ENCODE measurements at places on chromosomes 13 and 19.

DNA sequence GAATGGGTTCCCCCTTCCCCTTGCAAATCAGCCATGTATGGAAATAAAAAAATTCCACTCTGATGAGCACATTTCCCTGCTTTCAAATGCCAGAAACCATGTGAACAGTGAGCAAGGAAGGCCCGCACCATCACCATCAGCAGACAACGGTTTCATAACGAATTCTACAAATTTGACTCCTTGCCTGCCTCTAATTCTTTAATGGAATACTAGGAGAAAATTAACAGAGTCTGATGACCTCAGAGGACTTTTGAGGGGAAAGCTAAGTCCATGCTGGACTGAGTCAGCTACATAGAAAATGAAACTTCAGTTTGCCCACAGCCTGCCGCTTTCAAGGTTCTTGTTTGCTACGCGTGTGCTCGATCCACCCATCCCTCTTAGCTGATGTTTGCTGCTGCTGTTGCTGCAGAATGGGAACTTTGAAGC, 46.7 kb upstream of the KL start:
- peak; percentile 67 for DNase-seq

DNA sequence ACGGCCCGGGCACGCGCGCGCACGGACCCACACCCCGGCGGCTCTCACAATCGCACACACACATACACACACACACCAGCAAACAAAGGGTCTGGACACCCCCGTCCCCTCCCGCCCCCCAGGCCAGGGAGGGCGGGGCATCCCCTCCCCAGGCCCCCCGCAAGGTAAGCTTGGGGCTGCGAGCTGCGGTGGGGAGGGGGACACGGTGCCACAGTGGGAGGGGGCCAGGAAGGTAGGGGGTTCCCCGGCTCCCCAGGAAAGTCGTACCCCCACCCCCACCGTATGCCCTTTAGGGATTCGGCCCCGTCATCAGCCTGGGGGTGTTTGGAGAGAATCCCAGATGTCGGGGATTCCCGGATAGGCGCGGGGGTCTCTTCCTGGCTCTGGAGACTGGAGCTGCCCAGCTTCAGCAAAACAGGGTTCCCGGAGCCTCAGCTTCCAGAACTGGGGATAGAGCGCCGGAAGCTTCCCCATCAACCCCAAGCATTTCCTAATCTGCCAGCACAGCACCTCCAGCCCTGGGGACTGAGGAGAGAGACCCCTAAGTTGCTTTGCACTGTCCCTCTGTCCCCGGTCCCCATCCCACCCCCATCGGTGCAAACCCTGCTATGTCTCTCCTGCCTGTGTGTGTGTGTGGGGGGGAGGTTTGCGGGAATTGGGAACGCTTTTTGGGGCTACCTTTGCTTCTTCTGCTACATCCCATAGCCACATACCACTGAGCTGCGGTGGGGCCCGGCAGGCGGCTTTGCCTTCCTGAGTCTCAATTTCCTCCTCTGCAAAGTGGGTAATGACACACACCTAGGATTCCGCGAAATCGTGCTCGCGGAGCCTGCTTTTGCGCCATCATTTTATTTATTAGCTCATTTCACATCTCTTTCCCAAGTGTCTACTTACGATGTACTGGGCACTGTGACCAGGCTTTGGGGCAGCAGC, 1.8 kb upstream of the CDC37 start:
- DNase-seq = no peak

DNA sequence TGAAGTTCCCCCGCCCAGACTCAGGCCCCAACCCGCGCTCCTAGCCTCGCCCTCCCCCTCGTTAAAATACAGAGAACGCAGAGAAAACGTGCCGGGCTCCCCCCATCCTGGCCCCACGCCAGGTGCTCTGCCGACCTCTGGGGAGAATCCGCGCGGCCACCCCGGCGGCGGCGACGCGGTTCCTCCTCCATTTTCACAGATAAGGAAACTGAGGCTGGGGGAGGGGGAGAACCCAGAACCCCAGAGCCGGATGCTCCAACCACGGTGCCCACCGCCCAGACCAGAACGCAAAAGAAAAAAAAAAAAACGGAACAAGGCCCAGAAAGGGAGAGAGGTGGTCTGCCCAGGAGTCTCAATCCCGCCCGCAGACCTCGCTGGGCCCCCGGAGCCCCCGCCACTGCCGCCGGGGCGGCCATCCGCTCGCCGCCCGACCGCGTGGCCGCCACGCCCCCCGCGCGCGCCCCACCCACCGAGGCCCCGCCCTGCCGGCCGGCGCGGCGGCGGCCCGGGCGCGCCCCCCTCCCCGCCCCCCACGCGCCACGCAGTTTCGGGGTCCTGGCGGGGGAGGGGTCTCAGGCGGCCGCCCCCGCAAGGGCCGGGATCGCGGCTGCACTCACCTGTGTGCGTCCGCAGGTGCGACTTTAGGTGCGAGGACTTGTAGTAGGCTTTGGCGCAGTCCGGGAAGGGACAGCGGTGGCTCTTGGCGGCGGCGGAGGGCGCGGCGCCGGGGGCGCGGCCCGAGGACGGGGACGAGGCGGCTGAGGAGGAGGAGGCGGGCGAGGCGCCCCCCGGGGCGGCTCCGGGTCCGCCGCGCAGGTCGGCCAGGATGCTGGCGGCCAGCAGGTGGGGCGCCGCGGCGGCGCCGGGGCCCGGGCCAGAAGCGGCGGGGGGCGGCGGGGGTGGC, 703 bp downstream of the KLF16 start:
- DNase-seq = no peak

GRCh38 chr19:913080-913748, at the start of gene R3HDM4:
TSS of gene R3HDM4 (minus strand) at chr19:913219. CDS start at chr19:913157, 62 bp downstream.
- peak; percentile 42 for DNase-seq

DNA sequence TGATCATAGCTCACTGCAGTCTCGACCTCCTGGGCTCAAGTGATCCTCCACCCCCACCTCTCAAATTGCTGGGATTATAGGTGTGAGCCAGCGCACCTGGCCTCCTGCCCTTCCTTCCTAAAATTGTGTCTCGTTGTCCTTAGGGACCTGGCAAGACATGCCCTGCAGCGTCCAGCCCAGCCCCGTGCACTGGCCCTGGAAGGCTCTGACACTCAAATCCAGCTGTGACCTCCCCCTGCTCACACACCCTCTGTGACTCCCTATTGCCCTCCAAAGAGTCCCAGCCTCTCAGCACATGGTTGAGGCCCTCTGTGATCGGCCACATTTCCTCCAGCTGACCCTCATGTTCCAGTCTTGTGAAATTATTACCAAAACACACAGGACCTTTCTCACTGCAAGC, 4.9 kb downstream of the MPV17L2 start:
- no peak for DNase-seq

GRCh38 chr19:7953576-7953975, 10.1 kb upstream of the TIMM44 start:
- no peak for DNase-seq

GRCh38 chr19:50328224-50328872, 829 bp downstream of the KCNC3 start:
- DNase-seq = no peak

GRCh38 chr19:18558604-18559003, 934 bp downstream of the KXD1 start:
- DNase-seq = peak; percentile 7

DNA sequence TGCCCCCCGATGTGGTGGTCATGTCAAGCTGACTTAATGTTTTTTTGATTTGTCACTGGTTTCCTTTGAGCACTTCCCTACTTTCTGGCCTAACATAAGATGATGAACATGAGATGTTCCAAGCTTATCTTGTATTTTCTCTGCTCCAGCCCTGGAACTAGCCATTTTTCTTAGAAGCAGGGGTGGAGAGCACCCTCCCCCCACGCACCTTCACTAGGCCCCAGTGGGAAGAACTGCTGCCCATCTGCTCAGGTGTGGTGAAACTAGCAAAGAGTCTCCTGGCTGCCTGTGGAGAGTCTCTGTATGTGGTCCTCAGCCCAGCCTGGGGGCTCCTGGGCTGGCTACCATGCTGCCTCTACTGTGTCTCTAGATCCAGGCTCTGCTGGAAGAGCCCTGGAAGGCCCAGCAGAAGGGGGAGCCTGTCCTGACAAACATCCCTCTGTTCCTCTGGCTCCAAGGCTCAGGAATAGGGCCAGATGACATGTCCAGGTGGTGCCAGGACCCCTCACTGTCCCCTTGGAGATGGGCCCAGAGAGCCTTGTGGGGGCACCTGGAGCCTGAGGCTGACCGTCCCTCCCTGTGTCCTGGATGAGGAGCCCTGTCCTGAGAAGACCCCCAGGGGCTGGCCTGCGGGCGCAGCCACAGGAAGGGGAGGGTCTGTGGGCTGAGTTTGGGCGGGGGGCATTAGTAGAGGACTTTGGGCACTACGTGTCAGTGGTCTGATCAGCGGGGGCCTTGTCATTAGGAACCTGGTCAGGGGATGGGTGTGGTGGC, 4.8 kb upstream of the ZNF14 start:
- no peak for DNase-seq

GRCh38 chr19:1408300-1409203, 1.2 kb downstream of the DAZAP1 start:
- peak; percentile 66 for DNase-seq

DNA sequence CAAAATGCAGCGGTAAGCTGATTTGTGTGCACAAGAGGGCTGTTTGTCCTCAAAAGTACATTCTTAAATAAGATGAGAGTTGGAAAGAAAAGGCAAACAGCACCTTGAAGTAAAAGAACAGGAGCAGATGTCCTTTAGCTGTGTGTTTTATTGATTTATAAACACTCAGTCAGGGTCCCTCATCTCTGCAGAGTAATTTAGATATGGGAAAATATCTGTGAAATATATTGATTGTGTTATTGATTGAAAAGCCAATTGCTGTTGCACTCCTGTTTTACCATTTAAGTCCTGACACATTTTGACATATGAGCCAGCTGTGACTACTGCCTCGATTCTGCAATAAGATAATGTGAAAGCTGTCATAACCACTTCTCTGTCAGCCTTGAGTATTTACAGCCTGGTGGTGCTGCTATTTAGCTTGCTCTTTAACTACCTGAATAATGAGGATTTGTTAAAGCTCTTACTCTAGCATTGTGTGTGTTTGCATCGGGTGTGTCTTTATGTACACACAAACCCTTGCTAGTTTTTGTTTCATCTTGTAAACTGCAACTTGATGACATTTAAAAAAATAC, 550.1 kb downstream of the DACH1 start:
- no peak for DNase-seq

GRCh38 chr19:19502808-19503602, 12.3 kb downstream of the TSSK6 start:
- DNase-seq = no peak

GRCh38 chr19:38252941-38253691, 3.1 kb downstream of the PPP1R14A start:
- DNase-seq = no peak

- no peak for DNase-seq
These were observed 2.6 kb downstream of the FGF9 start for GRCh38 chr13:21673539-21673788.

GRCh38 chr19:4896372-4896771, 6.3 kb downstream of the ARRDC5 start:
- DNase-seq = peak; percentile 39

GRCh38 chr19:49129238-49129583, 9.9 kb downstream of the PPFIA3 start:
- no peak for DNase-seq

DNA sequence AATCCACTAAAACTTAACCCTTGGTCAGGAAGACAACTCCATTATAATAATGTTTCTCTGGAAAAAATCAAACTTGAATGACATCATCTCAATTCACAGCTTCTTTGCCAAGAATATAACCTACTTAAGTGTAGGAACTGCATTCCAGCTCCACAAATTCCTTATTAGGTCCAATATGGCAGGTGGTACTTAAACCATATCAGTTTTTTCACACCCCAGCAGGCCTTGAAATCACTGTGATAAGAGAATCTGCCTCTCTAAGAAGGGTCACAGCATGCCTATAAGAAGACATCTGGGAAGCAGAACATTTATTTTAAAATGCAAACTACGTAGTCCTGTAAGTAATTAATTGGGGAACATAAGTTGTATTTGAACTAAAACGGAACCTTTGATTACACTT, 687.8 kb downstream of the DIAPH3 start:
- no peak for DNase-seq

DNA sequence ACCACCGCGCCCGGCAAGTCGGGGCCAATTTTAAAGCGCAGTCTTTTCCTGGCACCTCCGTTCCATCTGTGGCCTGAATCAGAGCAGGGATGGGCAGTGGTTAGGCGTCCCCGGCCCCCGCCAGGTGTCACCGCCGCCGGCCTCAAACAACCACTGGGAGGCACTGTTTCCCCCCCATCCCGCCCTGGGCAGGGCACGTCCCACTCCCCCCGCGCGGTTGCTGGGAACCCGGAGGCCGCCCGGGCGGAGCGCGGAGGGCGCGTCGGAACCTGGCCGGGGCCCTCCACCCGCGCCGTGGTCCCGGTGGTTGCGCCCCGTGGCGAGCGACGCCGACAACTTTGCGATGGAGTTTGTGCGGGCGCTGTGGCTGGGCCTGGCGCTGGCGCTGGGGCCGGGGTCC, at the start of gene GRIN3B:
Gene GRIN3B (plus strand): TSS at position 325 of the 400 bp plus-strand sequence. CDS start 19 bp downstream, at position 344.
- DNase-seq = peak; percentile 38

GRCh38 chr19:38211151-38211591, 12.9 kb downstream of the DPF1 start:
- DNase-seq = no peak

DNA sequence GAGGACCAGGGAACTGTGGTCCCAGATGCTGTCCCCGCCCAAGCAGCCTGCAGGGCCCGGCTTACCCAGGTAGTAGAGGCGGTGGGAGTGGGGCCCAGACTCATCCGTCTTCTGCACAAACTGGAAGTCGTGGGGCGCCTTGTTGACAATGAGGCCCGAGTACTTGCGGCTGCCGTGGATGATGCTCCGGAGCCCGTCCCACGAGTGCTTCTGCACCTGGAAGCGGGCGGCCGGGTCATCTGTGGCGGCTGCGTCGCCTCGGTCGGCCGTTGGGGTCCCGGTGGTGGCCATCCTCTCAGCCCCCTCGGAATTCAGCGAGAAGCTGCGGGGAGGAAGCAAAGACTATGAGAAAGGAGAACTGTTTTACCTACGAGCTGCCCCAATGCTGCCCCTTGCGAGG, 9.6 kb downstream of the DPP9 start:
- no peak for DNase-seq

DNA sequence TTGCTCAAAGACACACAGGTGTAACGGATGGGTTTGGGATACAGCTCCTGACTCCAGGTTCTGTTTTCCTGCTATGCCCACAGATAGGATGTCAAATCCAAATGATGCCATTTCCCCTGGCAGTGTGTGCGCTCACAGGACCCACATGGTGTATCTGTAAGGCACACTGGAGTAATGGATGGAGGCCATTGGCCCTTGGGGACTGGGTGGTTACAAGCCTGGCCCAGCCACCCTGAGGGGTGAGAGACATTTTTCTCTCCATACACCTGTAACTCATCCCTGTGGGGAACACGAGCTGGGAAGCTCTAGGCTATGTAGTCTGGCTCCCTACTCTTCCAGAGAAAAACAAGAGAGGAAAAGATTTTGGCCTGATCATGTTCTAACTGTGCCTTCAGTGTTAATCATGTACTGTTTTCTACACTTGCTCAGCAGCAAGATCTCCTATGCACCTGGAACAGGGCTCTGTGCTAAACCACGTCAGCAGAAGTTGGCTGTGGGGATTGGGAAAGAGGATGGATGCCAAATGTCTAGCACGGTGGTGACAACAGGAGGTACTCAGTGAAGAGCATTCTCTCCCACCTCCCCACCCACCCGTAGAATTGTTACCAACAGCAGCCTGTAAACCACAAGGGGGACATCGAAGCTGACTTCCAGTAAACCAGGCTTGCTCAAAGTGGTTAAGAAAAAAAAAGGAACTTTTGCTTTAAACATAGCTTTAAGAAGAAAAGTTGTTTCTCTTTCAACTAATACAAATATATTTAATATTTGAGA, 237.0 kb downstream of the LACC1 start:
- DNase-seq = peak; percentile 28

GRCh38 chr19:44732235-44733014, 16.1 kb upstream of the BCL3 start:
- no peak for DNase-seq

All from fibroblast of the aortic adventitia (primary cell).